ENCODE measurements at places on chromosomes 6 and 20.

DNA sequence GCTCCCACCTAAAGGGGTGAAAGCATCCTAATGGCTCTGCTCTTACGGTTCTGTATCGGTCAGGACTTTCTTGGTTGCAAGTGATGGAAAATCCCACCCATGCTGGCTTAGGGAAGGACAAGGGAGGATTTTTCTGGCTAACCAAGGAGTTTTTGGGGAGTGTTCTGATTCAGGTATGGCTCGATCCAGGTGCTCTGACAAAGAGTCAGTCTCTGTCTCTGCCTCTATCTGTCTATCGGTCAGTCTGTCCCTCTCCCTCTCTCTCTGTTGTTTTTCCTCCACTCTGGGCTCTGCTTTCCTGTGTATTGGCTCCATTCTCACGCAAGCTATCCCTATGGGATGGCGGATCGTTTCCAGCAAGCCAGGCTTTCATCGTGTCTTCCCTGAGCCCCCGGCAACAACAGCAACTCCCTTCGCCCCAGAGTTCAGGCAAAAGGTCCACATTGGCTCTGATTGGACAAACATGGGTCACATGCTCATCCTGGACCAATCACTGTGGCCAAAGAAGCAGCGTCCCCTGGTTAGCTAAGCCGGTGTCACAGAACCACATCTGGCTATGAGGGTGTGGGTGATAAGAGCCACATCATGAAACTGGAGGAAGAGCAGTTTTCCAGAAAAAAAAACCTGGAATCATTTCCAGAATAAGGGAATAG is 160.3 kb downstream of the BMP7 start:
- peak; percentile 37 for DNase-seq

DNA sequence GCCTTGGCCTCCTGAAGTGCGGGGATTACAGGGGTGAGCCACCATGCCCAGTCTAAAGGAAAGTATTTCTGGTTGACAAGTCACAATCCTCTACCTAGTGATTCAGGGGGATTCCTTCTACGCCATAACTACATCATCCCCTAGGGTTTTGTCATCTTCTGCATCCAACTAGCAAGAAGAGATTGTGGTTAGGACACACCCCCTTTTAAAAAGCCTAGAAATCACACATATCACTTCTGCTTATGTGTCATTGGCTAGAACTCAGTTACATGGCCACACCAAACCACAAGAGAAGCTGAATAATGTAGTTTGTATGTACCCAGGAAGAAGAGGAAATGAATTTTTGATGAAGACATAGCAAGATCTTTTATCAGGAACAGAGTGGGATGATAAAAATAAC is 14.7 kb upstream of the CHD6 start:
- DNase-seq, result no peak

GRCh38 chr6:138240476-138241245 is 22.4 kb upstream of the PBOV1 start:
- no peak for DNase-seq

- DNase-seq, result no peak
Observed at GRCh38 chr20:44106615-44107014, 80.4 kb downstream of the JPH2 start.

DNA sequence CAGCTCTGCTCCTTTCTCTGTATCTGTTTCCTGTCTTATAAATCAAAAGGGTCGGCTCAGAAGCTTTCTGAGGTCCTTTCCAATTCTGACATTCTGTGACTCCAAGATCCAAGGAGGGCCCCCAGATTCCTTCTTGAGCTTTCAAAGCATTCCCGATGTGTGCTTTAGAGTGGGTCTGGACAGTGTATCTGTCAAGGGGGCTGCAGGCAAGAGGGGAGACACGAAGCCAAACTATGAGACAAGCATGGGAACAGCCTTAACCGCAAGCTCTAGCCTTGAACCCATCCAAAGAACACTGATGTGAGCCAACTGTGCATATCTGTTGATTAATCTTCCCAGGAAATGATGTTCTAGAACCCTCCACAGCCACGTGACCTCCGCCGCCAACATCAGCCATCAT is 73.8 kb downstream of the TSHZ2 start:
- no peak for DNase-seq

DNA sequence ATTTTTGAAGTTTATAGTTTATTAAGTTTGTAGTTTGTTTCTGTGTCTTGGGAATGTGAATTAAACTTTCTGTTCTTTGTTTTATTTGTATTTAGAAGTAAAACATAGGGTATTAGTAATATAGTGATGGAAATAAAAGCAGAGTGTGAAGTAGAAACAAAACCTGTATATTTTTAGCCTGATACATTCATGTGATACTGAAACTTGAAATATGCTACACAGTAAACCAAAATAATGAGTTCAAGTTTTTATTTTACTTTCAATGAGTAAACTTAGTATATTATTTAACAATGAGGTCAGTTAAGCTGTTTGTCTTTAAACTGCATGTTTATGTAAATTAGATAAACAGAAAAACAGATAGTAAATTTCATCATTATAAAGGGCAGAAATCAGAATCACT is 1592.6 kb downstream of the GRIK2 start:
- DNase-seq, result no peak

DNA sequence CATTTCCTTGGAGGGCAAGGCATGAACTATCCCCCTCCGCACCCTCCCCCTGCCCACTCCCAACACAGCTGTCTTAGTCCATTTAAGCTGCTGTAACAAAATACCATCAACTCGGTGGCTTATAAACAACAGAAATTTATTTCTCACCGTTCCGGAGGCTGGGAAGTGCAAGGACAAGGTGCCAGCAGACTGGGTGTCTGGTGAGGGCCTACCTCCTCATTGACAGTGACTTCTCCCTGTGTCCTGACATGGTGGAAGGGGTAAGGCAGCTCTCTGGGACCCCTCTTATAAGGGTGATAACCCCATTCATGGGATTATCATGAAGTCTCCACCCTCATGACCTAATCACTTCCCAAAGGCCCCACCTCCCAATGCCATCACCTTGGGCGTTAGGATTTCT is 114.3 kb upstream of the MAFB start:
- no peak for DNase-seq

DNA sequence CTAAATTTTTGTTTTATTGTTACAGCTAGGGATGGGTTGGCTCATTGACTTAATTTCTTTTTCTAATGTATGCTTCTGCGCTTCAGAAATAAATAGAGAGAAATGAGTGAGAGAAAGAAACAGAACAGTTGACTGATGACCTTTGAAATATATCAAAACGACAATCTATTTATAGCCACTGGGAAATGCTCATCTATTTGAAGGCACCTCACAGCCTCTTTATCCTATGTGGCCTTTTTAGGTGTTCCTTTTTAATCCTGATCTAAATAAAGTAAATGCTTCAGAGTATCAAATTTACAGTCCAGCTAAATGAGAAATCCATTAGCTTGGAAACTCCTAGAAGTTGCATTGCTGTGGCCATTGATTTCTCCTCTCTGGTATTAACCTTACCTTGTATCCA is 943.5 kb upstream of the CITED2 start:
- DNase-seq, result no peak

GRCh38 chr6:111898452-111898851 is 25.2 kb upstream of the FYN start:
- no peak for DNase-seq

GRCh38 chr6:143221698-143222097 is 161.0 kb downstream of the AIG1 start:
- DNase-seq, result no peak

GRCh38 chr6:168895102-168895812 is 358.4 kb downstream of the THBS2 start:
- DNase-seq, result peak; percentile 87

DNA sequence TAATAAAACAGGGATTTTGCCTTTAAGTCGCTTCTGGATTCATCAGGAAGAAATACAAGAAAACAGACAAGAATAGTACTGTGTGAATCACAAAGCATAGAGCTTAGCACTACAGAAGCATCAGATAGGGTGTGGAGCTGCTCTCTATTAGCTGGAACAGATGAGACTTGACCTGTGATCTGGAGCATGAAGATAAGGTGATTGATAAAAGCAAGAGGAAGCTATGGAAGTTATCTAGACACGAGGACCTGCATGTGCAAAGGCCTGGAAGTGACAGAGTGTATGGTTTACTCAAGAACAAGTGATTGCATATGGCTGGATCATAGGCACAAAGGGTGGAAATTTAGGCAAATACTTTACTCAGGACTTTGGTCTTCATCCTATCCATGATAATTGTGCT is 112.9 kb upstream of the MLIP start:
- DNase-seq, result no peak

GRCh38 chr20:51856432-51856831 is 54.1 kb upstream of the SALL4 start:
- no peak for DNase-seq

DNA sequence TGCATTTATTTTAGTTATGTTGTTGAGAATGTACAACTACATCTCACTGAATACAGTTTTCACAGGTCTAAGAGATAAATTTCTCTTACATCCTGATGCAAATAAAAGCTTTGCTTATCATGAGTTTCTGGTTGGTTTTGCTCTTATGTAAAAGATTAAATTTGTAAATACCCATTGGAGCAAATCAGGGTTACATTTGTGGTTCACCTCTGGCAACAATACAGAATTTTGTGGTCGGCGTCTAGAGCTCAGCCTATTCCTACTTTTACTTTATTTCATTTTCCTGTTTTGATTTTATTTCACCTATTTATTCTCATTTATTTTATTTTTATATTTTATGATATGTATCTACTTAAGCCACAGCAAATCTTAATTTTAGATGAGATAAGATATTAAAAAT is 271.9 kb upstream of the MARCKS start:
- DNase-seq, result no peak

- no peak for DNase-seq
Observed at GRCh38 chr6:41120058-41120457, 34.1 kb downstream of the TREML1 start.

GRCh38 chr6:7198833-7199800 is 91.4 kb downstream of the RREB1 start:
- DNase-seq, result no peak

All from trophoblast cell (in vitro differentiated cells and primary cell).